ENCODE measurements at places on chromosomes 1 and 21. TPM values are rescaled to one million over a fixed set of nuclear protein-coding genes. Genes with fewer than 3 reads are reported as not detected.
A peak's percentile ranks its signal among the peaks of the same experiment; 100 is the strongest.

The SORT1 gene
- 10.4 TPM for polyA plus RNA-seq

The COA6 gene
- polyA plus RNA-seq = 23.6 TPM

The ADAMTS5 gene
- 0.54 TPM for polyA plus RNA-seq

The MX2 gene
- polyA plus RNA-seq = 3.2 TPM

The NCF2 gene
- polyA plus RNA-seq = 1.0 TPM

The HNRNPR gene
- 30.8 TPM for polyA plus RNA-seq

DNA sequence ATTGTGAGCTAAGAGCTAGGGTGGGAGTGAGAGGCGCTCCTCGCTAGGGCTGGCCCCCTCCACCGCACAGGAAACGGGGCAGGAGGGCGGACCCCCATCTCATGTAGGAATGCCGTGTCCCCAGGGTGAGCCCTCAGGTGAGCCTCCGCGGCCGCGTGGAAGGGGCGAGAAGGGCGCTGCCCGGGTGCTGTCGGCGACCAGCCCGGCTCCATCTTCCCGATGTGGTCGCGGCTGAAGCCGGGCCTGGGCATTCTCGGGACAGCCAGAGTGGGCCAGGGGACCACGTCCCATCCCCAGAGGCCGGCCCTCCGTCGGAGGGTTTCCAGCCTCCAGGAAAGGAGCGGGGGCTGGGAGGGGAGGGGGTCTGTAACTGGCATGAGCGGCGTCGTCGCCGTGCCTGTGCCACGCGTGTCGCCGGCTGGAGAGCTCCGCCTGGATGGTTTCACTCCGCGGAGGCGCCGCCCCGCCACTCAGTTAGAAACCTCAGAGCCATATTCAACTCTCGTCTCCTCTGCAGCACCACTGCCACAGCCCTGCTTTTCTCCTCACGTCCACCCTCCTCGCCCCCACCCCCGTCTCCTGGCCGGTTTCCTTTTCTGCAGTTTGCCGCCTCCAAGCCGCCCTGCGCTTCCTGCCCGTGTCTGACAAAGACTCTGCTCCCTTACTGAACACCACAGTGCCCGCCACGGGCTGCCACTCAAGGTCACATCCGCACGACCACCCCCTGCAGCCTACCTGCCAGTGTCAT is at the start of gene TMEM269:
Gene TMEM269, plus strand, starts transcription at position 46 of the 748 bp plus-strand sequence. CDS start 4,903 bp downstream, outside the sequence.
- no peaks in the 10 kb centered on the region for H3K4me1 ChIP-seq
- no peak for DNase-seq
- H3K27me3 ChIP-seq = no peaks in the 10 kb centered on the region
- H3K36me3 ChIP-seq = no peaks in the 10 kb centered on the region

DNA sequence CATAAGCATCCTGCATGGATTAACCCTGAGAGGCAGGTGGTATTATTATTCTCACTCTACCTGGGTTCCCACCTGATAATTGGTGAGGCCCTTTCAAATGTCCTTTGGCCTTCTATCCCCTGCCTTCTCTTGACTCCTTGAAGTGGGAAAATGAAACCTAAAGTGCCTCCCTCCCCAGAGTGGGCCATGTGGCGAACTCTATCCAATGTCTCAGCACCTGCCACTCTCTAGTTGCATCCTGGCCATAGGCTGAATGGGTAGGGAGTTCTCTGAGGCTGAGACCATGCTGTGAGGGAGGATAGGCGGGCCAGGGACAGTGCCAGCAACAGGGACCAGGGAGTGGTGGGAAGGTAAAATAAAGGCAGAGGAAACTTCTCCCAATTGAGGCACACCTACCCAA is 35.3 kb downstream of the ELF3 start:
- H3K27me3 ChIP-seq = no peaks in the 10 kb centered on the region
- peaks cover 47% of the 10 kb centered on the region for H3K4me1 ChIP-seq
- no peak for DNase-seq
- H3K27ac ChIP-seq = peak overlapping the region; percentile 91

- H3K27me3 ChIP-seq = no peaks in the 10 kb centered on the region
- peak overlapping the region; percentile 34 for H3K4me3 ChIP-seq
- peak overlapping the region; percentile 9 for H3K27ac ChIP-seq
- no peaks in the 10 kb centered on the region for H3K36me3 ChIP-seq
Measured at GRCh38 chr1:10968411-10968826, 44.0 kb upstream of the TARDBP start.

GRCh38 chr1:214344897-214345296 is 63.9 kb downstream of the SMYD2 start:
- H3K27ac ChIP-seq = no peak overlapping the region
- no peak overlapping the region for H3K4me3 ChIP-seq
- H3K36me3 ChIP-seq = no peaks in the 10 kb centered on the region
- no peaks in the 10 kb centered on the region for H3K4me1 ChIP-seq
- no peaks in the 10 kb centered on the region for H3K27me3 ChIP-seq
- no peak for DNase-seq

DNA sequence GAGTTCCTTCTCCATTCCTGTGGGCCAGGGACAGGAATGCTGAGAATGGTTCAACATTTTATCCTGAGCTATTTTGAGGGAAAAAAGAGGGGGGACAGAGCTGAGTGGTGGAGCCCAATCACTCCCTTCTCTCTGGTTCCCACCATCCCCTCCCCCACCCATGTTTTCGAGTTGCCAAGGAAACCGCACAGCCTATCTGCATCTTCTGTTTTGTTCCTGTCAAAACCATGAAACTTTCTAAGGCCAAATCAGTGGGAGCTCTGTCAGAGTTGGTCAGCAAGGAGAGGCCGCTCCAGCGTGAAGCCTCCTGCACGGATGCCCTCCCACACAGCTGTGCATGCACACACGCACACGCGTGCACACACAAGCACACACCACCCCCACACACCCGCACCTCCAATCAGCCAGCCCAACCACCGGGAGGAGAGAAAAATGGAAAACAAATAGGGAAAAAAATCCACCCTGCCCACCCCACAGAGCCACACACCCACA is 54.5 kb upstream of the ATP2B4 start:
- DNase-seq = no peak
- H3K27me3 ChIP-seq = no peaks in the 10 kb centered on the region
- H3K36me3 ChIP-seq = no peaks in the 10 kb centered on the region
- H3K4me1 ChIP-seq = no peaks in the 10 kb centered on the region
- H3K4me3 ChIP-seq = no peak overlapping the region
- H3K27ac ChIP-seq = no peak overlapping the region
